NCI-H526 treated with DMSO at 0.1 percent for 48 hours (cell line): ENCODE measurements at places on chromosomes 1 and 21.

DNA sequence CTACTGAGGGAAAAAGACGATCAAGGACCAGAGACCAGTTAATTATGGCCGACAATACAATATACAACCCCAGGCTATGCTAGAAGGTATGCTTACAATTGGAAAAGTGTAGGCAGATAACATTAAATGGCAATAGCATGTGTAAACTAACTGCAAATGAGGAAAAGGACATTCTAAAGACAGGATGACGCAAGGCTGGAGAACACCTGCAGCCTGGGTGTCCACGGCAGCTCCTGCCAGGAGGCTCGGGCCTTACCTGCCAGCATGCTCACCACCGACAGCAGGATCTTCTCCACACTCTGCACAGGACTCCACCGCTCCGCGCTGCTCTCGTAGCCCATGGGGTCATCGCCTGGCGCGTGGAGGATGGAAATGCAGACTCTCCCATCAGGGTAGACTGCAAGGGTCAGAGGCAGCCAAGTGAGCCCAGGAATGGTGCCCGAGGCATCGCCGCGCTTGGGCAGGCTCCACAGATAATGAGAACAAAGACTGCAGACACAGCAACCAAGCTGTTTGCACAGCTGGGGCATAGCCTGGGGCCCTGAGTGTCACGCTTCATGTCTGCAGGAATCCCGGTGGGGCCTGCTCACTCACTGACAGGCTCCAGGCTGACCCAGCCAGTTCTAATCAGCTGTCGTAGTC lies 28.2 kb downstream of the UBE2G2 start:
- DNase-seq, result peak; percentile 93

GRCh38 chr1:177793900-177794299 lies 176.0 kb downstream of the SEC16B start:
- DNase-seq, result no peak

GRCh38 chr1:61444288-61444687 lies 280.7 kb downstream of the TM2D1 start:
- DNase-seq, result no peak

DNA sequence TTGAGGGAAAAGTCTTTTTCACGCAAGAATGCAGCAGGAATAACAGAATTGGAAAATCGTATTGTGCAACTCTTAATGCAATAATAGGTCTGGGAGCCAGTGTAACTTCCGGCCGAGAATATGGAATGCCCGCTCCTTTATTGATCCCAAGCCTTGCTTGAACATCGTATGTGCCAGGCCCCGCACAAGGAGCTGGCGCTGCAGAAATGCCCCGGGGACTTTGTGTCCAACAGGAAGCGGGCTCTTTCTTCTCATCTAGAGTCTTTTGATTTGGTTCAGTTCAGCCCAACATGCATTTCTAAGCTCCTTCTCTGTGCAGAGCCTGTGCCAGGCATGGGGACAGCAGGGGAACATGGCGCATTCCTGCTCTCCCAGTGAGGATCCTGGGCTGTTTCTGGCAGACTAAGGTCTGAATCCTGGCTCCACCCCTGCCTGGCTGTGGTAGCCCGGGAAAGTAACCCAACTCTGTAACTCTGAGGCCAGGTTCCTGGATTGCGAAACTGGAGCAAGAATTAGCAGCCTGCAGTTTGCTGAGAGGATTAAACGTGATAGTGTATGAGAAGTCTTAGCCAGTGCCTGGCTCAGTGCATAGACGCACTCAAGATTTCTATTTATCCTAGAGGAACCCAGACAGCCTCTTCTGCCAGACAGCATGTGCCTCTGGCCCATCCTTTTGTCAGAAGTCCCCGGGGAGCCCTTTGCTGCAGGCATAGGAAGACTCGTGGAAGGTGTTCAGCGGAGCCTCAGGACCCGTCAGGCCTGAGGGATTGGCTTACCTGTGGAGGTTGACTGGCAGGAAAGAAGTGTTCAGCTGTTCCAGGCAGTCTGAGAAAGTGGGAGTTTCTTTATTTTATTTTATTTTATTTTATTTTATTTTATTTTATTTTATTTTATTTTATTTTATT lies 987 bp upstream of the CDCP2 start:
- no peak for DNase-seq

GRCh38 chr1:151312411-151312810 lies 14.8 kb downstream of the PI4KB start:
- no peak for DNase-seq

- DNase-seq, result no peak
Observed at GRCh38 chr1:219587401-219587800, 25.5 kb downstream of the ZC3H11B start.

DNA sequence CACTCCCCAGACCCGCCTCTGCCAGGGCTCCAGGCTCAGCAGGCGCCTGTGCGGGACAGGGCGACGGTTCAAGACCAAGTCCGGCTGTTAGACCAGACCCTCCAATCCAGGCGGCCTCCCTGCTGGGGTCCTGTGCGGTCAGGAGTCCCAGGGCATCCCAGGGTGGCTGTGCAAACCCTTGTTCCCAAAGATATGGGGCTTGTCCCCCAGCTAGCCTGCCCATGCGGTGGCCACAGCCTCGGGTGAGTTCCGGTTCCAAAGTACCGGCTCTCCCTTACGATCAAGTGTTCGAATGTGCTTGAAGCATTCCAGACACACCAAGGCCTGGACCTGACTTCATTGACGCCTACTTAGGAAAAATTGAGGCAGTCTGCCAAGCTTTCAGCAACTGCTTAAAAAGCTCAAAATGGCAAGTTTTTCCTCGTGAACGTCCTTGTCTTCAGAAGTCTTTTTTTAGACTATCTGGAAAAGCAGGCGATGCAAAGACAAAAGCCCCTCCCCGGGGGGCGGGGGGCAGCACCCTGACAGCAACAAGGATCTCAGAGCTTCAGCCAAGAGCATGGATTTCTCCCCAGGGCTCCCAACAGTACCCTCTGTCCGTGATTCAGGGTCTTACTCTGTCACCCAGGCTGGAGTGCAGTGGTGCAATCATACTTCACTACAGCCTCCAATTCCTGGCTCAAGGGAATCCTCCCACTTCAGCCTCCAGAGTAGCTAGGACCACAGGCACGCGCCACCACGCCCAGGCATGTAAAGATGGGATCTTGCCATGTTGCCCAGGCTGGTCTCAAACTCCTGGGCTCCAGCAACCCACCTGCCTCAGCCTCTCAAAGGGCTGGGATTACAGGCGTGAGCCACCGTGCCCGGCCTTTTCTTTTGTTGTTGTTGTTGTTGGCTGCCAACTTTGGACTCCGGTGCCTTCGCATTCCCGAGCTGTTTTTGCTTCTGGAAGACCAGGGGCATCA lies 2.3 kb downstream of the FAAP20 start:
- no peak for DNase-seq

DNA sequence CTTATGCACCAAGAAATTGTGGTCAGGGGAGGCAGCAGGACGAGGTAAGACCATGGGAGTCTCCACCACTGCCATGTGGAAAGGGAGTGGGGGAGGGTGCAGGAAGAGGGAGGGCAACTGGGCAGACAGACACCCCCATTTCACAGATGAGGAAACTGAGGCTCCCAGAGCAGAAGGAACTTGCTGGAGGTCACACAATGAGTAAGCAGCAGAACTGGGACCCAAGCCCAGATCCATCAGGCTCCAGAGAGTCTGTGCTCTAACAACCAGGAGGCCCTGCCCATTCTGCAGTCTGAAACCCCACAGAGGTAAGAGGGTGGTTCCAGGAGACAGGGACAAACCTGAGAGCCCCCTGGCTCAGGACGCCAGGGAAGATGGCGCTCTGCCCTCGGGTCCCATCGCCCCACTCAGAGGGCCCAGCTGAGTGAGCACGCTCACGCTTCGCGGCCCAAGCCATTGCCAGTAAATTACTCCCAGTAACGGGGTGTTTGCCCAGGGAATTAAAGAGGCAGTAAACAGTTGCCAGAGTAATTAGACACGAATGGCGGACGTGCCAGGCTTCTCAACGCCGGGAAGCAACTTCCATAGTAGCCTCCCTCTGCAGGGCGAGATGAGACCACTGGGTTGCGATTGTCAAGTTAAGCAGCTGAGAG lies 59.2 kb downstream of the MATN1 start:
- no peak for DNase-seq

DNA sequence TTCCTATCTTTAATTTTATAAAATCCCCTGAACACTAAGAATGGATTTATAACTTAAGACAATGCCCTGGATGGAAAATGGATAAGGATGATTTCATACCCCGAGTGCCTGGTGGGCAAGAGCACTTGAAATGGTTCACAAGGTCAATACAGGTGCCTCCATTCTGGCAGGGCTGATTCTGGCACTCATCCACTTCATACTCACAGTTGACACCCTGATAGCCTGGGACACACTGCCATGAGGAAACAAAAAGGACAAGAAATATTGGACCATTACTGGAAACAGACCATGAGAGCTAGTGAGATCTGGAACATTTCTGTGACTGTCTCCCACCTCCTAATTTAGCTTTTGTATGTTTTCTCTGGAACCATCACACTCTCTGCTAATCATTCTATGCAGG lies 39.1 kb upstream of the ADAM30 start:
- no peak for DNase-seq

DNA sequence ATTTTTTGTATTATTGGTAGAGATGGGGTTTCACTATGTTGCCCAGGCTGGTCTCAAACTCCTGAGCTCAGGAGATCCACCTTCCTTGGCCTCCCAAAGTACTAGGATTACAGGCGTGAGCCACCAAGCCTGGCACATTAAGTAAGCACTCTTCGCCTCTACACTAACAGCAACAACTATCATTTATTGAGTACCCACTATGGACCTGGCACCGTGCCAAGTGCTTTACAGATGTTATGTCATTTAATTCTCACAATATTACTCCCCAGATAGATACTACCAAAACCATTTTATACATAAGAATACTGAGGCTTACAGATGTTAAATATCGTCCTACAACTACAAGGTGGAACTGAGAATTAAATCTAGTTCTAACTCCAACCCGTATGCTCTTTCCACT lies 50.1 kb downstream of the TUT4 start:
- no peak for DNase-seq

- no peak for DNase-seq
Observed at GRCh38 chr1:46362158-46362557, 21.6 kb downstream of the NSUN4 start.

- no peak for DNase-seq
Observed at GRCh38 chr21:25557180-25557579, 50.1 kb downstream of the MRPL39 start.

GRCh38 chr1:220824031-220824989 lies 37.6 kb downstream of the MTARC1 start:
- no peak for DNase-seq

GRCh38 chr1:229001467-229002011 lies 266.3 kb downstream of the RHOU start:
- no peak for DNase-seq

DNA sequence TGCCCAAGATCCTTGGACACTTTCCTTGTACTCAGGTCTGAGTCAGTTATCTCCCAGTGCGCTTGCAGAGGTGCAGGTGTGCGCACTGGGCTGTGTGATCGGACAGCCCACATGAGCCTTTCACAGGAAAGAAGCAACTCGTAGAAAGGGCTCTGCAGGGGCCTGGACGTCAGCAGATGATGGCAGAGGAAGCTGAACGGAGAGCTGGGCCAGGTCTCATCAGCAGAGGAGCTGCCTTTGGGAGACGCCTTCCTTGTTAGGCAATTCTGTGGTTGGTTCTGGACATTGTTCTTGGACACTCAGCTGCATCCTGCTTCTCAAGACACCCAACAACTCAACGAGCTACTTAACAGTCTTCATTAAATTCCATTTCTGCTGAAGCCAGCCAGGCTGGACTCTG lies 7.5 kb upstream of the PROK1 start:
- no peak for DNase-seq

GRCh38 chr1:72759486-72759885 lies 477.1 kb upstream of the NEGR1 start:
- no peak for DNase-seq

DNA sequence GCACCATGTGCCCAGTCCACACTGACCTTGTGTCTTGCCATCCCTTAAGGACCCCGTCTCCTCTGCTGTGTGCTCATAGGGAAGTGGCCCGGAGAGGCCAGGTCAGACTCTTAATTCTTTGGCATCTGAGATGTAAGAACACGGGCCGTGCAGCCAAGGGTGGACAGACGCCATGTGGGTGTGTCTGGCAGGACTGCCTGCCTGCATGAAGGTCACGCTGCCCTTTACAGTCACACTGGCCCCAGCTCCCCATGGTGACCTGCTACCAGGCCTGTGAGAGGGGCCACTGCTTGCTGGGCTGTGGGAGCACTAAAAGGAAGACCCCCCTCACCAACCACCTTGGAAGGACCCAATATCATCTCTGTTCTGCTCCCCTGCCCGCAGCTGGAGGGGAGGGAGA lies 17.7 kb downstream of the DHRS3 start:
- DNase-seq, result no peak
